ENCODE measurements at places on chromosomes 7 and 10. TPM values are rescaled to one million over a fixed set of nuclear protein-coding genes. Genes with fewer than 3 reads are reported as not detected.

Gene MTPN
- 84.7 TPM for total RNA-seq

Gene MKI67
- total RNA-seq: 1.4 TPM

Gene MORN4
- 9.2 TPM for total RNA-seq

Gene CPXM2
- total RNA-seq: 1.1 TPM

Gene SEC23IP
- total RNA-seq: 16.1 TPM

Gene BAMBI
- 24.8 TPM for total RNA-seq

Gene UCMA
- total RNA-seq: not detected

DNA sequence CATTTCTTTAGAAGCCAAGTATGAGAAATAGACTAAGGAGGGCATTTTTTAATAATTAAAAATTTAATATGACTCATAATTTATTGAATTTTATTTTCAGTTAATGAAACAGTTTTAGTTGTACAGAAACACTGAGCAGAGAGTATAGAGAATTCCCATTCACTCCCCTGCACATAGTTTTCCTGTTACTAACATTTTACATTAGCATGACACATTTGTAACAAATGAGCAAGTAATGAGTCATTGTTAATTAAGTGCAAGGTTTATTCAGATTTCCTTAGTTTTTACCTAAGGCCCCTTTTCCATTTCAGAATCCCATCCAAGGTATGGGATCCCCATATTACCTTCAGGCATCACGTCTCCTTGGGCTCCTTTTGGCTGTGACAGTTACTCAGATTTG is 271.5 kb upstream of the FZD8 start:
- DNase-seq: no peak

GRCh38 chr7:157900011-157900410 is 563.2 kb downstream of the DNAJB6 start:
- DNase-seq: no peak

GRCh38 chr7:131525820-131526219 is 30.6 kb downstream of the PODXL start:
- DNase-seq: no peak

- DNase-seq: peak; percentile 71
Observed at GRCh38 chr7:36784991-36785940, 61.0 kb upstream of the AOAH start.

- no peak for DNase-seq
Observed at GRCh38 chr7:134514106-134514505, 13.3 kb upstream of the AKR1B10 start.

GRCh38 chr7:157540020-157540419 is 203.2 kb downstream of the DNAJB6 start:
- DNase-seq: no peak

- peak; percentile 8 for DNase-seq
Observed at GRCh38 chr7:380711-381210, 90.8 kb downstream of the FOXL3 start.

DNA sequence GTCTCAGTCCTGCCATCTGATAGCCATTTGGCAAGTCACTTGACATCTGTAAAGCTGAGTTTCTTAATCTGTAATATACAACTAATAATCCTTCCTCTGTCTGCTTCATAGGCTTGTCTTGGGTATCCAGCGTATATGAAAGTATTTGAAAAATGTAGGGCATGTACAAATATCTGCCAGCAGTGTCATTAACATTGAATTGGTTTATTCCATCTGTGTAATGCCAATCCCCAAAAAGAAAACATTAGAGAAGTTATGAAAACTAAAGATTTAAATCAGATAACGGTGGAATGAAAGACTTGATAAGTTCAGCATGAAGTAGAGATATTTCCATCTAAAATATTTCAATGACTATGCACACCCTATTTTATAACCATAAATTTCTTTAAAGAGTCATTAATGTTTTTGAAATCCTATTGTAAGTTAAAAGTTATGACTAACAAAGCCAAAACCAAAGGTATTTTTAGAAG is 9.8 kb upstream of the RTKN2 start:
- no peak for DNase-seq

DNA sequence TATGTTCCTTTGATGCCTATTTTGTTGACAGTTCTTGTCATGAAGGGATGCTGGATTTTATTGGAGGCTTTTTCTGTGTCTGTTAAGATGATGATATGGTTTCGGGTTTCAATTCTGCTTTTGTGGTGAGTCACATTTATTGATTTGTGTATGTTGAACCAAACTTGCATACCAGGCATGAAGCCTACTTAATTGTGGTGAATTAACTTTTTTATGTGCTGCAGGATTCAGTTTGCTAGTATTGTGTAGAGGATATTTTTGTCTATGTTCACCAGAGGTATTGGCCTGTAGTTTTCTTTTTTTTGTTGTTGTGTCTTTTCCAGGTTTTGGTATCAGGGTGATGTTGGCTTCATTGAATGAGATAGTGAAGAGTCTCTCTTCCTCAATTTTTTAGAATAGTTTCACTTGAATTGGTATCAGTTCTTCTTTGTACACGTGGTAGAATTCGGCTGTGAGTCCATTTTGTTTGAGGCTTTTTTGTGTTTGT is 345.9 kb downstream of the KIF20B start:
- no peak for DNase-seq

GRCh38 chr7:19899529-19899928 is 126.1 kb upstream of the TMEM196 start:
- no peak for DNase-seq

DNA sequence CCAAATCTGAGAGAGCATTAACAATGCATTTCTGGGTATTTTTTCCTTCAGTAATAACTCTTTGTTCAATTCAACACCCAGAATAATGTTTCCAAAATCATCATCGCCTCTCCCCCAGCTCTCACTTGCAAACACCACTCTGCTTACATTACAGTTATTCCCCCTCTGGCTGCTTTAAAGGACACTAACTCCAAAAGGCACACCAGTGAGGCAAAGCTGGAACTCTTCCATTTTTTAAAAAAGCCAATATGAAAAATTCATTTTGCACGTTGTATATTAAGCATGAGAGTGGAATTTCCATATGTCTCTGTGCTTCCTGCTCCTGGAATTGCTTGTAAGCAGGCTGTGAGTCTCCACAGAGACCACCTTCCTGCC is 91.3 kb upstream of the C1QL3 start:
- DNase-seq: no peak

DNA sequence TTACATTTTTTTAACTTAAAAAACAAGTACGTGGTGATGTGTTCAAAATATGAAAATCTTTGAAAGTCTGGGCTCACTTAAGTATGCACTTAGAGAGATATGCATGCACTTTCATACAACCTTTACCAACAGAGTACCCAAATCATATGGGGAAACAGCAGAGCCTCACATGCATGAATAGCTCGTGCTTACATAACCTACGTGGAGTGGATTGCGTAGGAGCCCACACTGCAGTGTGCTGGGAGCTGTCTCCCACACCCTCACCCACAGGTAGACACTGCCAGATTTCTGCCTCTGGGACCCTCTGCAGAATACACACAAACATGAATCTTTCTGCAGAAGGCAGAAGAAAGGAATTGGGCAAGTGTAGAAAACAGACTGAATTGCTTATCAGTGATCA is 581 bp downstream of the CLCN1 start:
- DNase-seq: no peak

- no peak for DNase-seq
Observed at GRCh38 chr10:110549211-110549610, 18.3 kb upstream of the SMC3 start.

DNA sequence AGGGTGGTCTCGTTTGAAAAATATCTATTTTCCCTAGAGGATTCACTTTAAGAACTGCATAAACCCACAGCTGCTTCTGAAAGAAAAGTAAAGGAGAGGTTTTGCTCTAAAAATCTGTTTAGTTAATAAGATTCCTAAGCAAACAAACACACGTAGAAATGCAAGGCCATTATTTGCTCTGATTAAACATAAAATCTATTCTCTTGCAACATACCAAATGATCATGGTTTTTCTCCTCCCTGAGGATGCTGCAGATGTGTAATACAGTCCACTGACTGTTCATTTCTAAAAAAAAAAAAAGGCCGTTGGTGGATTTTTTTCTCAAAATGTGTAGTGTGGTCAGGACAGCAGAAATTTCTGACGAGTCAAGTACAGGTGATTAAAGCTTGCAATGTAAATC is 98.6 kb downstream of the BUB3 start:
- DNase-seq: no peak

DNA sequence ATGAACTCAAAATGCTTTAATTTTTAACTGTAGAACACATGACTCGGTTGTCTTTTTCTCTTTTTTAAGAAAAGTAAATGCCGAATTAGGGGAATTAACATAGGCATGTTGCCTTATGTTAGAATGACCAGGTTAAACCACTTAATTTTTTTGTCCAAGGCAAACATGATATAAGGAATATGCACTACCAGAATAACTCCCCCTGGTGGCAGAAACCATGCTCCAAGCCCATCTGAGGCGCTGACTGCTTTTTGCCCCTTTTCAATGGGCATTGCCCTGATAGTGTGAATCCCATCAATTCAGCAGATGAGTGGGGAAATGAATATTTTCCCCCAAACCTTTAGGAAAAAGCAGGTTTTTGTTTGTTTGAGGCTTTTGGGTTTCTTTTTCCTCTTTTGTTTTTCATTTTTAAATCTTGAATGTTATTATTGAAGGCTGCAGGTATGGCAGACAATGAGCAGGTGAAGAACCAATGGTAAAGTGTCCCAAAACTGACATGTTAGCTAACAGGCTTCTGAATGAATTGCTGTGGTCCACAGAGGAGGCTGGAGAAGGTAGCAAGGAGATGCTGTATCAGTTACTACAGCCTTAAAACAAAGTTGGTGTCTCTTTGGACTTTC is 284.3 kb downstream of the SORCS3 start:
- DNase-seq: peak; percentile 14

Measured in heart left ventricle (tissue), 16 donors.